A172 (cell line): ENCODE measurements at places on chromosomes 12 and 14.
A peak's percentile ranks its signal among the peaks of the same experiment; 100 is the strongest.

GRCh38 chr14:104196461-104197140, 58.2 kb downstream of the KIF26A start:
- DNase-seq: no peak

- DNase-seq: no peak
Measured at GRCh38 chr14:71749613-71750238, 182.5 kb upstream of the RGS6 start.

- no peak for DNase-seq
Measured at GRCh38 chr14:23326491-23327332, 5.5 kb downstream of the PABPN1 start.

DNA sequence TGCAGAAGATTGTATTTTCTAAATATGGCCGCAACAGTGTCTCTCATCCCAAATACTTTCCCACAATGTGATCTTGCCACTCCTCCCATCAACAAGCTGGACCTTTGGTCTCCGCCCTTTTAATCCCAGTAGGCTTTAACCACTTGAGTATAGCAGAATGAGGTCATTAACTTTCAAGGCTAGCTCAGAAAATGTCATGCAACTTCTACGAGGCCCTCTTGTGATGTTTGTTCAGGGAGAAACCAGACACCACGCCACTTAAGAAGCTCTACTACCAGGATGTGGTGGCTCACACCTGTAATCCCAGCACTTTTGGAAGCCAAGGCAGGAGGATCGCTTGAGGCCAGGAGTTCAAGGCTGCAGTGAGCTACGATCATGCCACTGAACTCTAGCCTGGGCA, 20.1 kb upstream of the OR6J1 start:
- DNase-seq: no peak

DNA sequence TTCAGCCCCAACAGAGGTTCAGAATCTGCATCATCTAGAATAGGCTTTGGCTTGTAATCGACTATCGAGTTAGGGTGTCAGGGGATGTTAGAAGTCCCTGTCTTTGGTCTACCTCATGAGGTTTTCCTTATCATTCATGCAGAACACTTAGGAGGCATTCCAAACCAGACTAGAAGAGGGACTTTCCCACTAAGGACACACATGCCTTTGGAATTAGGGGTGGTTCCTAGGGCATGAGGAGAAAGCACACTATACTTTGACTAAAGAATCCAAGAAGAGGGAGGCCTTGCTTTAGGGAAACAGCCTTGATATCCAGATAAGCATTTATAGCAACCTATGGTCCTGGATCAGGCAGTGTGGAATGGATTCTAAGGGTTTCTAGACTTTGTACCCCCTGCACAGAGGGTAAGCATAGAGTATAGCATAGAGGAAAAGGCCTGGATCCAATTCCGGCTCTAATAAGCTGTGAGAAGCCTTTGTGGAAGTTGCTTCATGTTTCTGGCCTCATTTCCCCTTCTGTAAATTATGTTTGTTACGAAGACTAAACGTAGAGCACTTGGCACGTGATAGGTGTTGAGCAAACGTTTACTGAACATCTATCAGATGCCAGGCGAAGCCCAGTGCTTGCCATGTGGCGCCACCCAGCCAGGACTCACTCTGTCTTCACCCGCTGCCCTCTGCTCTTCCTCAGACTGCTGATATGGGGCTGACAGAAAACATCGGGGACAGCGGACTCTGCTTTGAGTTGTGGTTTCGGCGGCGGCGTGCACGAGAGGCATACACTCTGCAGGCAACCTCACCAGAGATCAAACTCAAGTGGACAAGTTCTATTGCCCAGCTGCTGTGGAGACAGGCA, 13.2 kb downstream of the ZNF219 start:
- DNase-seq: peak; percentile 38

- no peak for DNase-seq
Measured at GRCh38 chr14:101373690-101374295, 187.5 kb upstream of the DIO3 start.

DNA sequence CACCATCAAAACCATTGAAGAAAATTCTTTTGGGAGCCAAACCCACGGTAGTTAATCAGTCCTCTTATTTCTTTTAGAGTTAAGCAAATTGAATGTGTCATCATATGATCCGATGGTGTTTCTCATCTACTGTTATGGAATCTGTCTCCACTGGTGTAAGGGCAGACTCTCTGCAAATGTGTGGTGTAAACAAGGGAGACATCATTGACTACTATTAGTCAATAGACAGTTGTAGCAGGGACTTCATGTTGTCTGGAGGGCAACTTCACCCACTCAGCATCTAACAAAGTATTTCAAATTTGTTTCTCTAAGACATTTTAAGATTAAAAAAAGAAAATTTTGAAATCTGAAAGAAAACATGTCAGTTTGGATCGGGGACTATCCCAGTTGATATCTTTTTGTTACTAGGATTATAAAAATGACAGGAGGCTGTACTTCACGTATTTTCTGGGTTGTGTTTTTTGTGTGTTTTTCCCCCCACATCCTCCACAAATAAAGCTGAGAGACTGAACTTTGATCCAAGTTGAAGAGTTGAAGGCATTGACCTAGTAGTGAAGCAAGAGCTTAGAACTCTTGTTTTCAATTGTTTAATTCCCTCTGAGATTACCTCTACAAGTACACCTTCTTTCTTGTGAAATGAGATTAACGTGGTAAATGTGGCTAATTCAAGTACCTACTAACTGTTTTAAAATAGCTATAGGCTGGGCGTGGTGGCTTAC, 4.0 kb downstream of the GOLGA5 start:
- DNase-seq: no peak

DNA sequence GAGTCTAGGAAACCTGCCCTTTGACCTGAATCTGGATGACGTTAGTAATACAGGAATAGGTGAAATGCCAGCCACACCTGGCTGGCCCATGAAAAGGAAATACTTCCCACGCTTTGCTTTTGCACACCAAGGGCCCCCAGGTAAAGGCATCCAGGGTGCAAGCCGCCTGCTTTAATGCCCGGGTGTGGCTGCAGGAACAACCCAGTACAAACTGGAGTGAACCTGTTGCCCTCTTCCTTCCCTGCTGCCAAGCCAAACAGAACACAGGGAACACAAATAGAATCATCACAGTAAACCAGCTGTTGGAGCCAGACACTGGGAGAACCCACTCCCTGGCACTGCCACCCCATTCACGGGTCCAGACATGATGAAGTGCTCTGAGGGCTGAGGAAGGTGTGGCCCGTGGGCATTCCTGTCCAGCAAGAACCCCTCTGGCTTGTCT, 24.2 kb upstream of the FOS start:
- DNase-seq: no peak

GRCh38 chr12:113912760-113913329, 53.3 kb downstream of the RBM19 start:
- DNase-seq: peak; percentile 57

- no peak for DNase-seq
Measured at GRCh38 chr14:102479777-102480176, 29.8 kb downstream of the ANKRD9 start.
